ENCODE measurements at places on chromosomes 11 and 22.

DNA sequence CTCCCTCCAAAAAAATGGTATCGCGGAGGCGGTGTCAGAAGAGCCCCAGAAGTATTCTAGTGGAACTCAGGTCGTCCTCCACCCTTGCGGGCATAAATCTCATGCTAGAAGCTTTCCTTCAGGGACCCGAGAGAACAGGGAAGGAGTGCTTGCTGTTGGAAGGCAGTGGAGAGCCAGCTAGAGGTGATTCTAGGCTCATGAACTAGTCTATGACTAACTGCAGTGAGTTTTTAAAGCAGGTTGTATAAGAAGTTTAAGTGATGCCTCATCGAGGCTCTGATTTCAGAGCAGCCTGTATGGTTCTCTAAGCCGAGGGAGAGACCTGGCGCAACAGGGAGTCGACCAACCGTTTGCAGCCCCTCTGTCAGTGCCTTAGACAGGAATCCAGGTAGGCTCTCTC lies 85.7 kb downstream of the TBC1D22A start:
- DNase-seq: no peak

- DNase-seq: no peak
These were observed 11.2 kb upstream of the TTLL12 start for GRCh38 chr22:43198126-43198525.

DNA sequence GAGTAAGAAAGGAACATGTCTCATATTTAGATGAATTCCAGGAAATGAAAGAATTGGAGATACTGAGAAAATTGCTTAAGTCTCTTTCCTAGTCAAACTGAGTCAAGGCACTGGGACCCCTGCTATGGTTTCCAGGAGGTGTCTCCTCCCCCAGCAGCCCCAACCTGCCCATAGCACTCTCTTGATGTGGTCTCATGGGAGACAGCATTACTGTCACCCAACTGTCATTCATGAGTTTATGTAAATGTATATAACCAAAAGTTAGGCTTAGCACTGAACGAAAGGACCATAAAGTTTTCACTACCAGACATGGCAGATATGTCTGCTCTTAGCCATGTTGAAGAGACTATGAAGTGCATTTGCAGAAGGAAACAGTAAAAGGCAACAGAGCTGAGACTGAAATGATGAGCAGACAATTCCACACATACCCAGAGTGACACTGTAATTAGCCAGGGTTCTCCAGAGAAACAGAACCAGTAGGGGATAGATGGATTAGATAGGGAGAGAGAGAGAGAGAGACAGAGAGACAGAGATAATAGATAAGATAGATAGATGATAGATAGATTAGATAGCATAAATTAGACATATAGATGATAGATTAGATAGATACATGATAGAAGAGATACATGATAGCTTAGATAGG lies 328.1 kb downstream of the BRD1 start:
- no peak for DNase-seq

GRCh38 chr11:2482745-2483144 lies 37.9 kb downstream of the KCNQ1 start:
- DNase-seq: no peak
